Activated naive CD4-positive, alpha-beta T cell treated with anti-CD3 and anti-CD28 coated beads, Interleukin-2, amount 10 ng/mL, durations not matched to agents 7 days and 5 days (primary cell): ENCODE measurements at places on chromosomes 12 and 14.

- DNase-seq = no peak
Measured at GRCh38 chr12:2409656-2410265, 357.0 kb downstream of the CACNA1C start.

DNA sequence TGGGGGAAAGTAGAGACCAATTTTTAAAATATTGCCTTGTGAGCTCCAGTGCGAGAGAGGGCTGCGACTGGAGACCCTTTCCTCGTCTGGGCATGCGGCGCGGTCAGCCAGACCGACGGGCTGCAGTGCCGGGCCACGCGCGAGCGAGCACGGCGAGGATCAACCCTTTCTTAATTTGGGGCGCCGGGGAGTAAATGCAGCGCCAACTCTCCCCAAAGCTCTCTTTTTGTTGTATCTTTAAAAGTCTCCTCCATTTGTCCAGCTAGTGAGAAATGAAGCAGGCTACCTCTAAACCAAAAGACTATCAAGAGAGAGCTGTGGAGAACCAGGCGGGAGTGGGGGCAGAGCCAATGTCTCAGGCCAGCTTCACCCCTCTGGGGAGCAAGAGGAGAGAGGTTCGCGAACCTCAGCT is 1.4 kb downstream of the SIX1 start:
- no peak for DNase-seq

DNA sequence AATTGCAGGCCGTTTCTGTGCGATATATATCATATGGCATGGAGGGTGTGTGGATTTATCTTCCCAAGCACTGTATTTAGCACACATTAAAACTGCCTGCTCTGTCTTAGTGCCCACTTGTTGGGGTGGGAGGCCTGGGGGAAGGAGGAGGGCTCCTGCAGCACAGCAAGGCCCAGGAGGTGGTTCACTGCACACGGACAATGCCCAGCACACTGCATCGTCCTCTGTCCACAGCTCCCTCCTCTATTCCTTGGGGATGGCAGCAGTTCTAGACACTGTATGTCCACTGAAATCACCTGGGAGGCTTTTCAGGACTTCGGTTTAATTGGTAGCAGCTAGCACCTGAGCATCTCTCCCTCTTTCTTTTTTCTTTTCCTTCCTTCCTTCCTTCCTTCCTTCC is 161.2 kb downstream of the KTN1 start:
- no peak for DNase-seq

GRCh38 chr14:88985654-88986053 is 161.2 kb downstream of the TTC8 start:
- DNase-seq = no peak

- DNase-seq = peak; percentile 22
Measured at GRCh38 chr12:14111230-14111865, 129.9 kb upstream of the GRIN2B start.

GRCh38 chr12:64884728-64885127 is 60.3 kb downstream of the TBC1D30 start:
- no peak for DNase-seq

DNA sequence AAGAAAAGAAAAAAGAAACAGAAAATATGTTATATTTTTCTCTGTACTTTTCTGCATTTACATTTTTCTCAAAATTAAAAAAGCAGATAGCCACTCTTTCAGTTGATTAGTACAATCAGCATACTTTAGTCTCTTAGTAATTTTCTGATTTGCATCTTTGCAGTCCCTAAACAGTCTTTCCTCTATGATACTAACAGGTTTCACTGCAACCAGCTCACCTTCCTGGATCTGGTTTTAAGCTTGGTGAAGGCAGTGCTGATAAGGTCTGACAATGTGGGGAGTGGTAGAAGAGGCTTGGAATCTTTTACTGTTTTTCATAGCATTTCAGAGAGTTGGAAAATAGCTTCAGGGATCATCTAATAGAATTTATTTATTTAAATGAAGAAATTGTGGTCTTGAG is 457.6 kb downstream of the ZFP36L1 start:
- no peak for DNase-seq

DNA sequence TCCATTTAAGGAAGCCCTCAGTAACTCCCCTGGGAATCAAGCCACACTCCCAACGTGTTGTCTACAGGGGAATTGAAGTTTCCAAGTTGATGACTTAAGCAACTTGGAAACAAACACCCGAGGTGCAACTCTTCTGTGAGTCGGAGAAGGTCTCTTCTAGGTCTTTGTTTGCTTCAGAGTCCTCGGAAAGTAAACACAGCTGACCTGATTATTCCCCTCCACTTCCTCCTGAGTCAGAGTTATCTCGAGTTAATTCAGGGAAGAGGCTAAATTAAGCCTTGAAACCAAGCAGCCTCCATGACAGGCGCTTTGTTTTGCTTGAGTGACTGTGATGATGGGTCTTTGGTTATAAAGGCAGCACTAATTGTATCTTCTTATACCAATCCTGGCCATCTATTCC is 41.8 kb downstream of the TUNAR start:
- no peak for DNase-seq

DNA sequence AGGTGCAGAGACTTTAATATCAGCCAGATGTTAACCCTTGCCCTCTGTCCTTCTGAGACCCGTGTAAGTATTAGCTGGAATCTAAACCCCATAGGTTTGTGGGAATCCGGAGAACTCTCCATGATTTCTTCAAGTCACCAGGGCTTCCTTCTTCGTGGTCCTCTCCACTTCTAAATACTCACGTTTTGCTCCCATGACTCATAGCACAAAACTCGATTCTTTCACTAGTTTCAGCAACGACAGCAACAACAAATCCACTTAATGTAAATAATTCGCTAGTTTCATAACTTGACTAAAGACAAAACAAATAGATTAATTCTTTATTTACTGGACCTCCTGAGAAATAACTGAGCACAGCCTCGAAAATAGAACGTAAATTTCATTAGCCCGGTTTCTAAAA is 4.4 kb upstream of the CLEC2A start:
- DNase-seq = no peak

GRCh38 chr14:89476354-89476896 is 59.4 kb upstream of the FOXN3 start:
- DNase-seq = no peak

GRCh38 chr12:12899530-12900380 is 8.4 kb downstream of the GPRC5A start:
- no peak for DNase-seq

- no peak for DNase-seq
Measured at GRCh38 chr14:21069388-21070082, 569 bp upstream of the ARHGEF40 start.
